ENCODE measurements at places on chromosomes 3 and 15. TPM values are rescaled to one million over a fixed set of nuclear protein-coding genes. Genes with fewer than 3 reads are reported as not detected.
A peak's percentile ranks its signal among the peaks of the same experiment; 100 is the strongest.

The GATM gene
- total RNA-seq, result 0.53 TPM

DNA sequence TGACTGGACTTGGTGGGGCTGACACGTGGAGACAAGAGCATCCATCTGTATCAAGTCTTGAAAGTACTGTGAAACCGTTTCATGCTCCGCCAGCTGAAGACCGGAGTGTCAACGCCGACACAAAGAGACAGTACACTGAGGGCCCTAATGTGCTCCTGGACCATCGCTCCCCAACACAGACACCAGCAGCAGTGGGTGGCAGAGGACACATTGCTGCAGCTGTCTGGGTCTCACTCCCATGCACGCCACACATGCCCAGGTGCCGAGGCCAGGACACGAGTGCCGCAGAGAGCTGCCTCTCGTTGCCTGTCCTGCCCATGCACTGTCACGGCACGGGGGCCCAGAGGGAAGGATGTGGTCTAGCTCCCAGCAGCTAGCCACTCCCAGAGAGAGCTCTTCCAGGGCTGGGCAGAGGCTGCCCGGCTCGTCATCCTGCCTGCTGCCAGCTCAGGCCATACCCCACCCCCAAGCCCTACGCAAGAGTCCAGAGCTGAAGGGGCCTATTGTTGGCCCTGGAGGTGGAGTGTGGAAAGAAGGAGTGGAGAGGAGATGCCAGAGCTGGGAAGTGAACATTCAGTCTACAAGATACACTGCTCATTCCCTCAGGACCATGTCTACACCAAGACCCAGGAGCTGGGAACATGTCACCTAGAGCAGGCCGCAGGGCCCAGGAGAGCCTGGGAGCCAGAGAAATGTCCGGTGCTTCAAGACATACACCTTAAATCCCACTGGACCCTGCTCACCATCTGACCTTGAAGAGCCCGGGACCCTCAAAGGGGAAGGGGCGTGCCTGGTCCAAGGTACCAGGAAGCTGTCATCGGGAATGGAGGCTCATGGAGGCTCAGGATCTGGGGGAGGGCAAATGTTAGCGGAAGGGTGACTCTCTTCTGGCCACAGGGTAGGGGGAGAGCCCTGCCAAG, 7.7 kb downstream of the TNK2 start:
- DNase-seq, result no peak

DNA sequence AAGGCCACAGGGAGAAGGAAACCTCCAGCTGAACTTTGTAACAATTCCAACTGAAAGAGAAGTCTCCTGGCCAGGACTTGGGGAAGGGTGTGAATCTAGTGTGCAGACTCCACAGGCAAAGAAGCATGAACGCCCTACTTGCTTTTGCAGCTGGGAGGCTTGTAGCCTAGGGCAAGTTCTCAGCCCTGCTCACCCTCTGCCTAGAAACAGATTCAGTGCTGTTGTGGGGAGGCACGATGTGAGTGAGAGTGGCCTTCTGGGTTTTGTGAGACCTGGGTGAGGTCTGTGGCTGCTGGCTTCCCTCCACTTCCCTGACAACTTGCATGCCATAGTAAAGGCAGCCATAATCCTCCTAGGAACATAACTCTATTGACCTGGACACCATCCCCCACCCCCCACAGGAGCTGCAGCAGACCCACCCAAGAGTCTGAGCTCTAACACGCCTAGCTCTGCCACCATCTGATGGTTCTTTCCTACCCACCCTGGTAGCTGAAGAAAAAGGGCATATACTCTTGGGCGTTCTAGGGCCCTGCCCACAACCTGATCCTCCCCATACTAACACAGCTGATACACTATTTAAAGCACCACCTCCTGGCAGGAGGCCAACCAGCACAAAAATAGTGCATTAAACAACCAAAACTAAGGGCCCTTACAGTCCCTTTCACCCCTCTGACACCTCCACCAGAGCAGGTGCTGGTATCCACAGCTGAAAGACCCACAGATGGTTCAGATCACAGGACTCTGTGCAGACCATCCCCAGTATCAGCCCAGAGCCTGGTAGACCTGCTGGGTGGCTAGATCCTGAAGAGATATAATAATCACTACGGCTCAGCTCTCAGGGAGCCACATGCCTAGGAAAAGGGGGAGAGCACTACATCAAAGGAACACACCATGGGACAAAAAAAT, 426.5 kb downstream of the IGSF11 start:
- no peak for DNase-seq

DNA sequence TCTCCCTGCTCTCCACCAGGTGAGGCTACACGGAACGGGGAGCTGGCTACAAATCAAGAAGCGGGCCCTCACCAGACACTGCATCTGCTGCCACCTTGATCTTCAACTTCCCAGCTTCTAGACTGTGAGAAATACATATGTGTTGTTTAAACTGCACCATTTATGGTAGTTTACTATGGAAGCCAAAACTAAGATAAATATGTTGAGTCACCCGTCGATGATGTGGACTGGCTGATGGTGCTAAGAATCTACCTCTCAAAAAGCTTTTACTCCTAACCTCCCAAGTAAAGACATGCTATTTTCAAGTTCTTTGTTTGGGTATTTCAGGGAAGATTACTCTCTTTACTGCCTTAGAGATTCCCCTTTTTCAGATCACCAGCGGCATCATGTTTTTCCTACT, 110.9 kb downstream of the VGLL3 start:
- DNase-seq, result no peak

- DNase-seq, result no peak
These were observed 28.5 kb downstream of the NR2F2 start for GRCh38 chr15:96358821-96359615.

DNA sequence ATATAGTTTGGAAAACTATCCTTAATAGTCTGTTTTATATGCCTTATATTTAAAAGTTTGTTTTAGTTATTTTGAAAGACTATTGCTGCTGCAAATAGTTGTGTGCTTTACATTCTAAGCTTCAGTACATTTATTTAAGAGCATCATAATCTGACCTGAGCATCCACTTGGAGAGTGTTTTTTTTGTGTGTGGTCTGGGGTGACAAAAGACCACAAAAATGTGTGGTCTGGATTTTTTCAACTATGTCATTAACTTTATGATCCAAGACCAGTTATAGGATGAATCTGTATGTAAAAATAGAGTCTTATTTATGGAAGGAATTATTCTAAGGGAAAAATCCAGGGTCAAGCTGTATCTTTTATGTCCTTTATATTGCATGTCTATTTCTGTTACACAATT, 77.4 kb downstream of the SLTM start:
- DNase-seq, result no peak

GRCh38 chr15:85318048-85318731, 62.2 kb upstream of the AKAP13 start:
- peak; percentile 56 for DNase-seq

DNA sequence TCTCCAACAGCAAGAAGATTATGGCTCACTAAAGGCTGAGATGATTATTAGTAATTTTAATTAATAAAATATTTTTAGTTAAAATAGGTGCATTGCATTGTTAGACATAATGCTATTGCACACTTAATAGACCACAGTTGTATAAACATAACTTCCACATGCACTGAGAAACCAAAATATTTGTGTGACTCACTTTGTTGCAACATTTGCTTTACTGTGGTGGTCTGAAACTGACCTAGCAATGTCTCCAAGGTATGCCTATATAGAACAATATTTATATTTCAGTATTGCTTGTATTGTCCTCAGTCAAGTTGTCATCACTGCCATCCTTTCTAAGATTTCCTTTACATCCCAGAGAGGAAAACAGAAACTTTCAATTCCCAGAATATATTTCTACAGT, 1215.2 kb downstream of the SI start:
- no peak for DNase-seq

- peak; percentile 43 for DNase-seq
These were observed at the start of gene RASSF1 for GRCh38 chr3:50340448-50341329. TSS of gene RASSF1 (minus strand) at chr3:50340836. CDS start at chr3:50340805, 31 bp downstream.

GRCh38 chr3:62361824-62362223, 11.5 kb downstream of the FEZF2 start:
- no peak for DNase-seq

All from HT-29 (cell line).